IMR-90 (cell line): ENCODE measurements at places on chromosomes 5 and 9.

- H3K36me3 ChIP-seq = no peaks in the 10 kb centered on the region
- DNase-seq = no peak
- no peak overlapping the region for H3K4me3 ChIP-seq
Observed at GRCh38 chr9:117224695-117225094, 190.2 kb downstream of the ASTN2 start.

GRCh38 chr5:134840811-134841210, 5.0 kb upstream of the C5orf24 start:
- H3K4me1 ChIP-seq = peaks cover 10% of the 10 kb centered on the region
- H3K27me3 ChIP-seq = no peaks in the 10 kb centered on the region
- no peak overlapping the region for H3K4me3 ChIP-seq
- H3K27ac ChIP-seq = no peak overlapping the region
- DNase-seq = no peak

- H3K27ac ChIP-seq = no peak overlapping the region
- H3K4me1 ChIP-seq = peaks cover 16% of the 10 kb centered on the region
- peaks cover 3% of the 10 kb centered on the region; the same call in 1 of the 2 replicates for H3K36me3 ChIP-seq
- H3K27me3 ChIP-seq = no peaks in the 10 kb centered on the region
- H3K4me3 ChIP-seq = no peak overlapping the region
Observed at GRCh38 chr9:136086951-136087740, 7.9 kb downstream of the NACC2 start.

GRCh38 chr5:75843319-75843718, 126.1 kb upstream of the POC5 start:
- no peak overlapping the region for H3K27ac ChIP-seq
- no peaks in the 10 kb centered on the region for H3K36me3 ChIP-seq

DNA sequence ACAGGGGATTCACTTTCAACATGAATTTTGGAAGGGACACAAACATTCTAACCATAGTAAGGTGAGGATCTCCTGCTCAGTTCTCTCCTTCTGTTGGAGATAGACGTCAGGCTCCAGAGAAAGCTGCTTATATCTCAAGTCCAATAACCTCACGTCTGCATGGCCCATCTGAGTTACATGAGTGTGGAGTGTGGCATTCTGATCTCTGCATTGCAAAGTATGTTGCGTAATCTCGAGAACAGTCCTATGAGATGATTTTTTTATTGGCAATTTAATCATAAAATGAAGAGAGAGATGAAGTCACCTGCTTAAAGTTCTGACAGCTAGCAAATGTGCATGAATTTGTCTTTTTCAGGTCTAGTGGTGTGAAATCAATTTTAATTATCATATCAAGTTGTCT, 118.8 kb downstream of the SLC12A2 start:
- H3K36me3 ChIP-seq = no peaks in the 10 kb centered on the region
- no peak overlapping the region for H3K4me3 ChIP-seq
- peaks cover 2% of the 10 kb centered on the region for H3K27me3 ChIP-seq
- no peak for DNase-seq

- no peaks in the 10 kb centered on the region; the same call in 1 of the 2 replicates for H3K4me1 ChIP-seq
- H3K27ac ChIP-seq = no peak overlapping the region
- no peak for DNase-seq
- H3K27me3 ChIP-seq = no peaks in the 10 kb centered on the region
Observed at GRCh38 chr9:109925799-109926198, 145.8 kb downstream of the PALM2AKAP2 start.

DNA sequence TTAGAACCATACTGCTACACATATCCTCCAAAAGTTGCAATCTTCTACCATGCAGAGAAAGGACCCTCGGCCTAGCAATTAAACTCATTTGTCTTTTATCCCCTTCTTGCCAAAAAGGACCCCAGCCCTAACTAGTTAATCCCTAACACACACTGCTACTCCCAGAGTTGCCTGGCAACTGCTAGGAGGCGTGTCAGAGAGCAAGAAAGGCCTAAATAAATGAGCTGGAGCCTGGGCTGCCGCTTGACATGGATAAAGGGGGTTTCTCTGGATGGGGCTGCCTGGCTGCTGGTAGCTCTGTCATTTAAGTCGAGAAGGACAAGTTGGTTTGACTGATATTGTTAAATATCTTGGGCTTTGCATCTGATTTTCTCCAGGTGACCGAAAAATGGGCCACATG, 194.8 kb downstream of the CRB2 start:
- H3K27me3 ChIP-seq = no peaks in the 10 kb centered on the region
- H3K4me1 ChIP-seq = no peaks in the 10 kb centered on the region
- no peak overlapping the region for H3K4me3 ChIP-seq
- no peak for DNase-seq
- H3K36me3 ChIP-seq = no peaks in the 10 kb centered on the region

GRCh38 chr9:16725066-16725465, 145.4 kb downstream of the BNC2 start:
- peaks cover 4% of the 10 kb centered on the region for H3K36me3 ChIP-seq
- no peaks in the 10 kb centered on the region for H3K27me3 ChIP-seq
- H3K4me1 ChIP-seq = peaks cover 14% of the 10 kb centered on the region
- H3K27ac ChIP-seq = no peak overlapping the region

- no peak for DNase-seq
- no peaks in the 10 kb centered on the region for H3K4me1 ChIP-seq
- peaks cover 26% of the 10 kb centered on the region for H3K27me3 ChIP-seq
- H3K4me3 ChIP-seq = no peak overlapping the region
- no peak overlapping the region for H3K27ac ChIP-seq
Observed at GRCh38 chr5:96439477-96440184, 6.6 kb upstream of the PCSK1 start.

GRCh38 chr9:115022760-115023434, 92.5 kb upstream of the TNFSF8 start:
- H3K4me1 ChIP-seq = peaks cover 19% of the 10 kb centered on the region
- peaks cover 52% of the 10 kb centered on the region for H3K36me3 ChIP-seq
- no peak overlapping the region for H3K4me3 ChIP-seq
- DNase-seq = peak; percentile 95
- peak overlapping the region; percentile 49 for H3K27ac ChIP-seq
- H3K27me3 ChIP-seq = no peaks in the 10 kb centered on the region

DNA sequence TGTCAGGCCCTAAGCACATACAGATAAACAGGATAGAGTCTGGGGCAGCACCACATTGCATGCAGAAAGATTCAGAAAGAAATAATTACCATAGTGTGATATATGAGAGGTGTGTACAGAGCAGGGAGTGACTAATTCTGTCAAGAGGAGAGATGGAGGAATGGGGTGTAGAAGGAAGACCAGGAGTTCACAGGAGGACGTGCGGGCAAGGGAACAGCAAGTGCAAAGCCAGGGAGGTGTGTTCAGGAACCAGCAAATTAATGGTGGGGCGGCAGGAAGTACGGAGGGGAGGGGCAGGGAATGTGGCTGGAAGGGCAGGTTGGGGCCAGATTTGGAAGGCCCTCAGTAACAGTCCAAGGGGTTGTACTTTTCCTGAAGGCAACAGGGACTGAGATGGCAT, 17.4 kb downstream of the EGR1 start:
- DNase-seq = no peak
- H3K4me1 ChIP-seq = 0 out of 2 replicates have a peak, but pooled peaks cover 2% of the 10 kb centered on the region
- no peak overlapping the region for H3K4me3 ChIP-seq
- no peak overlapping the region for H3K27ac ChIP-seq
- no peaks in the 10 kb centered on the region for H3K36me3 ChIP-seq
- peaks cover 5% of the 10 kb centered on the region; the same call in 1 of the 2 replicates for H3K27me3 ChIP-seq

- no peak for DNase-seq
- H3K4me1 ChIP-seq = peaks cover 4% of the 10 kb centered on the region; the same call in 1 of the 2 replicates
- H3K4me3 ChIP-seq = no peak overlapping the region
- no peak overlapping the region for H3K27ac ChIP-seq
- peaks cover 1% of the 10 kb centered on the region for H3K27me3 ChIP-seq
Observed at GRCh38 chr5:35030426-35031100, 17.2 kb downstream of the AGXT2 start.

DNA sequence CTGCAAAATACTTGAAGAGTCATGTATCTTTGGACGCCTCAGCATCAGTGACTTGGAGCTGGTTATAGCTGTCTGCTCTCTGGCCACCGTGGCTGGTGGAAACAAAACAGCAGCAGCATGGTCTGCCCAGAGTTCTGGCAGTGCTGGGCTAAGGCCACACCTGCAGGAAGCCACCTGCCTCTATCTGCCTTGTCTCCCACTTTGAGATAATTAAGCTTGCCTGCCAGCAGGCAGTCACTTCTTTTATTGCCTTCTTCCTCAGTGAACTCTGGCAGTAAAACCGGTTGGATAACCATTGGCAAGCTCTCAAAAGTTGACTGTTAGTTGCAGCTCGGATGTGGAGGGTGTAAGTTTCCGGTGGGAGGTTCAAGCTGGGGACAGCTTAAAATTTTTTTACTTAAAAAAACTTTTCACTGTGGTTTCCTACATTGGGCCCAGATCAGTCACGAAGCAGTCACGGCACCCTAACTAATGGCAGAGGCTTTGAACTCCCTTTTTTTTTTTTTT, 4.9 kb downstream of the SMIM3 start:
- peaks cover 25% of the 10 kb centered on the region for H3K4me1 ChIP-seq
- no peaks in the 10 kb centered on the region for H3K36me3 ChIP-seq
- DNase-seq = peak; percentile 89
- peak overlapping the region; percentile 82 for H3K27ac ChIP-seq
- H3K4me3 ChIP-seq = no peak overlapping the region

DNA sequence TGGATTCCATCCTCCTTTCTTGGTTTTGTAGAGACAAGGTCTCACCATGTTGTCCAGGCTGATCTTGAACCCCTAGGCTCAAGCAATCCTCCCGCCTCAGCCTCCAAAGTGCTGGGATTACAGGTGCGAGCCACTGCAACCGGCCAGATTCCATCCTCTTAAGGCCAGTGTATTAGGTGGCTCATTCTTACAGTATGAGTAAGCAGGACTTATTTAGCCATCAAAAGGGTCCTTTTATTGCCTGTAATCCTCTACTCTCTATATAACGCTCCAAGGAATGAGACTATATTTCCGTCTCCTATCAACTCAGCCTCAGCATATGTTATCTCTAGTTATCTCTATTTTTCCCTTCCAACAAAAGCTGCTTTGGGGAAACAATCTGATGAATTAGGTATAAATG, 3.0 kb upstream of the ERBIN start:
- H3K27ac ChIP-seq = no peak overlapping the region
- no peak overlapping the region for H3K4me3 ChIP-seq
- DNase-seq = no peak
- H3K36me3 ChIP-seq = no peaks in the 10 kb centered on the region
- peaks cover 2% of the 10 kb centered on the region; the same call in 1 of the 2 replicates for H3K4me1 ChIP-seq

DNA sequence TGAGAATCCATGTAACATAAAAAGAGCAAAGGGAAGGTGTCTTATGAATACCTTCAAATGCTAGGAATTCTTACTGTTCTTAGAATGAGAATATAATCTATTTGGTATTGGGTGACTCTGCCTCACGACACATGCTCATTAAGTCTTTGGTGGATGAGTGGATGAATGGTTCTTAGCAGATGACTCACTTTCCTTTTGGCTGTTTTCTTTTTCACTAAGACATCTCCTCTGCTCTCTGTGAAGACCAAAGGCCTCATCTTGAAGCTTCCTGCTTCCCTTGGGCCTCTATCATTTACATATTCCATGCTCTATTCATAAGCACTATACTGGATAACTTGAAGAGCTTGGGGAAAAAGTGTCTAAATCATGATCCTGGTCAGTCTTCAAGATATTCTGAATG, 468.1 kb downstream of the SPATA31D1 start:
- H3K4me1 ChIP-seq = peaks cover 3% of the 10 kb centered on the region; the same call in 1 of the 2 replicates
- no peaks in the 10 kb centered on the region for H3K27me3 ChIP-seq
- H3K27ac ChIP-seq = no peak overlapping the region

DNA sequence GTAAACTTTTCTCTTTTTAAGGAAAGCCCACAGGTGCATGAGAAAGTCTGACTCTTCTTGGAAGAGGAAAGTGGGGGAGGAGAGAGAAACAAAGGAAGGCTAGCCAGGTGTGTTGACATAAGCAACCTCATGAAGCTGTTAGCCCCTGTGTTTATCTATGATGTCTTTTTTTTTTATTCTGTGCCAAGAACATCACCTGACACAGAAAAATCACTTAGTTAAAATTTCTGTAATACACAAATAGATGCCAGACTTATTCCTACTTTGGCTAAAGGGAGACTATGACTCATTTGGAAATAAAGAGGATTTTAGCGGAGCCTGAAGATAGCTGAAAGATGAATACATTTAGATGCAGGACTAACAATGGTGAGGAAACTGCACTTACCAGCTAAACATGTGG, 58.3 kb downstream of the BAAT start:
- no peaks in the 10 kb centered on the region for H3K4me1 ChIP-seq
- DNase-seq = no peak
- H3K4me3 ChIP-seq = no peak overlapping the region
- H3K27ac ChIP-seq = no peak overlapping the region
- no peaks in the 10 kb centered on the region for H3K36me3 ChIP-seq

DNA sequence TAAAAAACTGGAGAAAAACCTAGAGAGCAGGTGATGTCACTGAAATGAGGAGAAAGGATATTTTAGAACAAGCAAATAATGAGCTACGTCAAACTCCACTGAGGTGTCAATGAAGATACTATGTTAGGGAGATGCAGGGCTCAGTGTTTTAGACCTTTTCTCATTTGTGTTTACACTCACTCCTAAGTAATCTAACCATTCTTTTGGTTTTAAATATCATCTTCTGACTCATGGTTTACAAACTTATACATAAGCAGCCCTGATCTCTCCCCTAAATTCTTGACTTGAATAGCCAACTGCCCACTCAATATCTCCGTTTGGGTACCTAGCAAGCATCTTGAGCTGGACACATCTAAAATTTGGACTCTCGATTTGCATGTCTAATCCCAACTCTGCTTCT, 272.4 kb downstream of the MEF2C start:
- no peaks in the 10 kb centered on the region for H3K4me1 ChIP-seq
- no peaks in the 10 kb centered on the region for H3K36me3 ChIP-seq
- no peak overlapping the region for H3K4me3 ChIP-seq
- no peak overlapping the region for H3K27ac ChIP-seq

DNA sequence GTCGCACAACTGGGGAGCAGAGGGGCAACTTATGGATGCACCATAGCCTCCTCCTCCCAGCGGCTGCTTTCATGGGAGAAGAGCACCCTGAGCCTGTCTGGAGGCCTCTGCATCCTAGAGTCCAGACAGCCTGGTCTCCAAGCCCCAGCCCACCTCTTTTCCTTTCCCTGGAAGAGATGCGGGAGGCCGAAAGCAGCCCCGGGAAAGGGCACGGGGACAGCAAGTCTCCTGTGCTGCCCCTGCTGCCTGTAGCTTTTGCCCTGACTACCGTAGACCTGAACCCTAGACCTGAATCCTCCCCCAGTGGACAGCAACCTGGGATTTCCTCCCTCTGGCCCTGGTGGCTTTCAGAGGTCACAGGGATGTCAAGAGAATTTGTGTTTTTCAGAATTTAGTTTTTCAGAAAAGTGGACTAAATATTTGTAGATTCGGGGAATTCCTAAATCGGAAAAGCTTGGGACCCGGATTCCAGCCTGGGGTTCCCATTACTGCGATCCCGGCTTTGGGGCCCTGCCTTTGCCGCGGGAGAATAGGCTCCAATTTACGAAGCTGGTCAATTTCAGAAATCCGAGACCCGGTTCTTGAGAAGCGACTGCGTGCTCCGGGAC, 4.3 kb upstream of the PITX1 start:
- no peak overlapping the region for H3K27ac ChIP-seq
- H3K4me3 ChIP-seq = no peak overlapping the region
- H3K4me1 ChIP-seq = peaks cover 9% of the 10 kb centered on the region; the same call in 1 of the 2 replicates
- H3K36me3 ChIP-seq = peaks cover 2% of the 10 kb centered on the region; the same call in 1 of the 2 replicates
- DNase-seq = no peak

- H3K27me3 ChIP-seq = no peaks in the 10 kb centered on the region
- no peak for DNase-seq
- H3K4me3 ChIP-seq = no peak overlapping the region
- H3K36me3 ChIP-seq = no peaks in the 10 kb centered on the region; the same call in 1 of the 2 replicates
- H3K4me1 ChIP-seq = peaks cover 49% of the 10 kb centered on the region
Observed at GRCh38 chr9:129713402-129713679, 39.5 kb downstream of the PTGES start.

GRCh38 chr9:34600908-34601307, 11.0 kb downstream of the RPP25L start:
- H3K4me1 ChIP-seq = no peaks in the 10 kb centered on the region
- DNase-seq = no peak
- H3K27me3 ChIP-seq = peaks cover 67% of the 10 kb centered on the region
- H3K27ac ChIP-seq = no peak overlapping the region
- no peak overlapping the region for H3K4me3 ChIP-seq
